ENCODE measurements at places on chromosomes 11 and 22.

DNA sequence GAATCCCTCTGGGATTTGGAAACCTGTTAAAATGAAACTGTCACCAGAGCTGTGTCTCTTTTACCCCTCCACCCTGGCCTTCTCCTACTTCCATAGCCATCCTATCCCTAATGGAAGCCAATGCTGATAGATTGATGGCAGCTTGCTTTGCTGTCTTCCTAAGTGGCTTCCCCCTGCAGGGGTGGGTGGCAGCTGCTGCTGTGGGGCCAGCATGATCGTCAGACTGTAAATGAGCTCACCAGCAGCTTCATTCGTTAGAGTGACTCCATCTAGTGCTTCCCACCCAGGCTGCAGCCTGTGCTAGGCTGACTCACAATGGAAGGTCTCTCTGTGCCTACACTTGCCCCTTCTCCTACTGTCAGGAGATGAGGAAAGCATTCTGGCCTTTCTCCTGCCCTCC is 311.0 kb downstream of the BUD13 start:
- no peak for DNase-seq

DNA sequence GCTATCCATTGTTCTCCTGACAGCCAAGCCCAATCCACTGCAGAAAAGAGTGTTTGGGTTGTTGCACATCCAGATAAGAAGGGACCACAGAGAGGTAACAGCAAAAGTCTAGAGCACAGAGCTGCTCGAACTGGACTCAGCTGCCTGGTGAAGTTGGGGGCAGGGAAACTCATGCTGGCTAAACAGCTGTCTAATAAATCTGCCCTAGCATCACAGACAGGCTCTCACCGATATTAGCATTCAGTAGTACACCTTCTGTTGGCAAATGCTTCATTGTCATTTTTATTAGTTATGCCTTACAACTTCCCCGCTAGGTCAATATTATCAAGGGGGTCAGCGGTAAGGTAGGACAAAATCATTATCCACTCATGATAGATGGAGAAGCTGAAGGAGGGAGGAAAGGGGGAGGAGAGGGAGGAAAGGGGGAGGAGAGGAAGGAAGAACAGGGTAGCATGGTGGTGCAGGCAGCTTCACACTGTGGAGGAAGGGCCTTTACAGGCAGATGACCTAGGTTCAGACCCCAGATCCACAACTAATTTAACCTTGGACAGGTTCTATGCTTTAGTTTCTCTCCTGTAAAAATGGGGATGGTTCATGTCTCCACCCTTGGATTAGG is 102.7 kb downstream of the LARGE1 start:
- DNase-seq = no peak

DNA sequence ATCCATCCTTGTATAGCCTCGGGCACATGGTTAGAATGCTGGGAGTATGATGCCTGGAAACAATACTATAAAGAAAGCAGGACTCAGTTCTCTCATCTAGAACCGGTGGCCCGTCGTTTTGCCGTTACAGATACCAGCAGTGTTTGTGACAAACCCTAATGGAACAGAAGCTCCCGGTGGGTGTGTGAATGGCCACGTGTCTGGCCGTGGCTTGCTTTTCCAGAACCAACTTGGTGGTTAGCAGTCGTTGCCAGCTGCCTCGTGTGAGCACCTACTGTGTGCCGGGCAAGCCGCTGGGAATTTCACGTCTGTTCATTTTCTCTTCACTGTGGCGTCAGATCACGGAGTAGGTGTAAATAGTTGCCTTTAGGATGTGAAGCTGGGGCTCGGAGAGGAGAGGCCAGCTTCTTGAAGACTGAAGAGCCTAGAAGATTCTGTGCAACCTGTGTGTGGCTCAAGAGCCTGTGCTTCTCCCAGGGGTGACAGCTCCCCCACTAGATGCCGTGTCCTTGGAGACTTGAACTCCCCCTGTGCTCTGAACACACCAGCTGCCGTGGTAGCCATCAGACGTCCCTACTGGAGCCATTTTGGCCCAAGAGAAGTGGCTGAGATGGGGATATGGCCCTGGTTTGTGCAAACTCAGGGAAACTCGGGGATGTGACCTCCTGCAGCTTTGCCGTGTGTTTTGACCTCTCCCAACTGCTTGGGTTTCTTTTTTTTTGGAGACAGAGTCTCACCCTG is 57.5 kb upstream of the PPARA start:
- DNase-seq = no peak

GRCh38 chr11:19080579-19080993 is 20.1 kb upstream of the MRGPRX2 start:
- DNase-seq = no peak

DNA sequence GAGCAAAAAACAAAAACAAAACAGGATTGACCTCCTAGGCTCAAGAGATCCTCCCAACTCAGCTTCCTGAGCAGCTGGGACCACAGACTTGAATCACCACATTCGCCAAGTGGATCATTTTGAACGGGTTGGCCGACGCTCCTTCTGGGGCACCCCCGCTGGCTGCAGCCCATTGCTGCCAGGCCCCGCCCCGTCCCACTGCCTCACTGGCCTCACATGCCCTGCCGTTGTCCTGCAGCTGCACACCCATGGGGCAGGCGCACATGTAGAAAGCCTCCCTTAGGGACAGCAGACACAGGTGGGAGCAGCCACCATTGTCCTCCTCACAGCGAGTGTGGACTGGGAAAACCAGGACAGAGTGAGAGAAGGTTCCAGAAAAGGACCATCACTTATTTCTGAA is 154.5 kb downstream of the CRYBB2 start:
- DNase-seq = no peak

DNA sequence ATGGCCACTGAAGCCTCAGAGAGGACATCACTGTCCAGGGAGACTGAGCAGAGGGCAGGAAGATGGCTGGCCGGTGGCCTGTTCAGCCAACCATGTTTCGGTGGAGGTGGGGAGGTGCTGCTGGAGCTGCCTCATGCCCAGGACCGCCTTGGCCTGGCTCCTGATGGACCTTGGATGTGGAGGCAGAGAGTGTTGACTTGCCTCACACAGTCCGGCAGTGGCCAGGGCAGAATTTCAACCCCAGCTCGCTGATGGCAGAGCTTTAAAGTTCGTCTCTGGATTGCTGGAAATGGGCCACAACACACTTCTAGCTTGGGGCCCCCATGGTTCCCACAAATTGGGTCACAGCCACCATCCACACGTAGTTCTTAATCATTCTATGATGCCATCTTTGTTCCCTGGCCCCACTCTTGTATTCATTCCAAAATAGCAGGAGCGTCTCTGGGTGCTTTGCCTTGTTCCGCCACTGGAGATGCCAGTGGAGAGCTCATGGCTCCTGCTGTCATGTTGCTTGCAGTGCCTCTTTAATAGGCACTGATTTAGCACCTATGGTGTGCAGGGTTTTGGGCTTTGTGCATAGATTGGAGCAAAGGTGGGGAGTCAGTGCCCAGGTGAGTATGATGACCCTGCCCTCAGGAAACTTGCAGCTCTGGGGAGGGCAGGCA is 5.6 kb downstream of the MAPK8IP1 start:
- no peak for DNase-seq

- no peak for DNase-seq
Measured at GRCh38 chr11:102006835-102007566, 40.2 kb upstream of the CFAP300 start.

DNA sequence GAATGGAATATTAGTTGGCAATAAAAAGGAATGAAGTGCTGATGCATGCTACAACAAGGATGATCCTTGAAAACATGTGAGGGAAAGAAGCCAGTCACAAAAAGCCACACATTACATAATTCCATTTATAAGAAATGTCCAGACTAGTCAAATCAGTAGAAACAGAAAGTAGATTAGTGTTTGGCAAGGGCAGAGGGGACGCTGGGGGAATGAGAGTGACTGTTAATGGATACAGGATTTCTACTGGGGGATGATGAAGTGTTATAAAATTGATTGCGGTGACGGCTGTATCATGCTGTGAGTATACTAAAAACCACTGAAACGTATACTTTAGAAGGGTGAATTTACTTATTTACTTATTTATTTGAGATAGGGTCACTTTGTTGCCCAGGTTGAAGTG is 57.9 kb downstream of the C11orf58 start:
- no peak for DNase-seq

DNA sequence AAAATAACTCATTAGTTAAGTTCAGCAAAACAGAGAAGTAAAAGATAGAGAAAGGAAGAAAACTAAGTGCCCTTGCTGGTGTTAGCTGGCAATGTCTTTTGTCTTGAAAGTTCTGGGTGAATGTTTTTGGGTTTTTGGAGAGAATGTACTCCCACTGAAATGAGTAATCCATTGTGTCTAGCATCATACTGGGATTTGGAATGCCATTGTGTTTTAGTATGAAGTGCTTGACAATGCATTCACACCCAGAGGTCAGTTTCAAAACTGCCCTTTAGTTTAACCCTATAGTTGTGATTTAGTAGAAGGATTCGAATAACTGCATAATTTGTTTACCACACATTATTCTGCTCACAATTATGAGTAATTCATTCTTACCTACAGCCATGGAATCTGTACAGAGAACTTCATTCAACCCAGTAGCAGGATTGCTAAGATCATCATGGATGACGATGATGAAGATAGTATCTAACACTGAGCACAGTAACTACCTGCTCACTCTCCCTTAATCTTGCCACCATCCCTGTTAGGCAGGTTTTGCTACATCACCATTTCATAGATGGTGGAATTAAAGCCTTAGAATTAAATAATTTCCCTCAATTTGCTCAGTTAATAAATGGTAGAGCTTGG is 33.9 kb downstream of the MAML2 start:
- DNase-seq = no peak

GRCh38 chr11:38538866-38539680 is 1941.0 kb upstream of the RAG2 start:
- no peak for DNase-seq

GRCh38 chr11:134752526-134752925 is 340.5 kb upstream of the B3GAT1 start:
- no peak for DNase-seq

All from CD4-positive, alpha-beta T cell treated with Interferon alpha-2 for 1 hour (primary cell).